ENCODE measurements at places on chromosomes 1 and 21. TPM values are rescaled to one million over a fixed set of nuclear protein-coding genes. Genes with fewer than 3 reads are reported as not detected.

GRCh38 chr21:16194095-16194787 lies 464.5 kb downstream of the USP25 start:
- peak; percentile 93 for DNase-seq

DNA sequence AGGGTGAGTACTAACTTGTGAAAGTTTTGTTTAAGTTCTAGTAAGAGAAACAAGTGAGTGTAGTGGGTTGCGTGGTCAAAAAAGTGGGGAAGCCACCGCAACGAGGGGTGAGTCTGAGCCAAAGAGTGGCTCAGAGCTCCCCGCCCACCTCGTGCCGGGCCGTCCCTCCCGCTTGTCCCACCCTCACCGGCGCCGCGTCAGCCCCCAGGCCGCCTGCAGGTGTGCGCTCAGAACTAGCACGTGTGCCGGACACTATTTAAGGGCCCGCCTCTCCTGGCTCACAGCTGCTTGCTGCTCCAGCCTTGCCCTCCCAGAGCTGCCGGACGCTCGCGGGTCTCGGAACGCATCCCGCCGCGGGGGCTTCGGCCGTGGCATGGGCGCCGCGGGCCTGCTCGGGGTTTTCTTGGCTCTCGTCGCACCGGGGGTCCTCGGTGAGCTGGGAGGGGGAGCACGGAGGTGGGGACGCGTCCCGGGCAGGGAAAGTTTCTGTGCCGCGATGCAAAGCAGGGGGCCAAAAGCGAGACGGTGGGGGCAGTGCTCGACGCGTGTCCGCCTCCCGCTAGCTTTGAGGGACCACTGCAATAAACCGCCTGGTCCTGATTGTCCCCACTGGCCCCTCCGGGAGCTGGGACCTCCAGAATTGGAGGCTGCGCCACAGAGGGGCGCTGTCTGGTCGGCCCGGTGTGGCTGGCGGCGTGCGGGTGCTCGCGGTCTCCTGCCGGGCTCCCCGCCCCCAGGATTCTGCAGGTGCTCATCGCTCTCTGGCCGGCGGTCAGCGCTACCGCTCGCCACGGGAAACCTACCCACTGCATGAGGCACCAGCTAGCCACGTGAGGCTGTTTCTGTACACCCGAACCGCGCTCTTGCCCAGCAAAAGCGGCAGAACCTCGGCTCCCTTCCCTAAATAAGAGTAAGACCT lies at the start of gene CR2:
Gene CR2 (plus strand): TSS at position 283 of the 919 bp plus-strand sequence. CDS start 91 bp downstream, at position 374.
- no peak for DNase-seq

- no peak for DNase-seq
Observed at GRCh38 chr1:176552217-176552991, 89.4 kb downstream of the PAPPA2 start.

DNA sequence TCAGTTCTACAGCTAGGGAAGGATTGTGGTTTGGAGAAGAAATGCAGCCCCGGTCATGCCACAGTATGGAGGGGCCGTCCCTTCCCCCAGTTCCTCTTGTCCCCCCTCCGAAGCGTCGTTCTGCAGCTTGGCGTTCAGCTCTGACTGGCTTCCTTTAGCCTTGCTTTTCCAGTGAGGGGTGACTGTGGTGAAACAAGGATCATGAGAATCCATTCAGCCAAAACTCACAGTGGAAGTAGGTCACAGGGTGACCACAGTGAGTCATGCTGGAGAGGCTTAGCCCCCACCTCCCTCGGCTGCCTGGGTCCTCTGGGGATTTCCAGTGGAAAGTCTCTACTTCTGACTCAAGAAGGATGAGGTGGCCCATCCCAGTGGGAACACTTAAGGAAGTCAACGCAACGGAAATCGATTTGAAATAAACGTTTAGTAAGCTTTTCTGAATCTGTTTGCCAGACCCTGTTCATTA lies 37.3 kb upstream of the COL6A2 start:
- DNase-seq: peak; percentile 100

GRCh38 chr1:58057826-58058225 lies 488.7 kb downstream of the OMA1 start:
- no peak for DNase-seq

- DNase-seq: no peak
Observed at GRCh38 chr1:199756066-199756465, 271.4 kb upstream of the NR5A2 start.

DNA sequence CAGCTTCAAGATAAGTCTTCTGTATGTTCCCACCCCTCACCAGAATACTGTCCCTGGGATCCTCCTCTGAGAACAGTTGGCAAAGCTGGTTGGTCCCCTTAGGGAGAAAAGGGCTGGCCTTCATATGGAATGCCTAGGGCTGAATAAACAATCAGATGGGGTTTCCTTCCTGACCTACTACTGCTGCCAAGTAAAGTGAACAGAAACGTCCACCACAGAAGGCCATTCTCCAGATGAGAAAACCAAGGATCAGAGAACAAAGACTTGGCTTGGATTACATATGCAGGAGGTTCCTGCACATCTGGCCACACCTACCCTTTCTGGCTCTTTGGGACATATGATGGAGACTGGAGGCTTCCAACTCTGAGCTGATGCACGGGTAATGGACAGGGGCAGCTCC lies 194.5 kb downstream of the HIVEP3 start:
- DNase-seq: no peak

- no peak for DNase-seq
Observed at GRCh38 chr1:46719689-46720088, 775 bp upstream of the EFCAB14 start.

- DNase-seq: peak; percentile 56
Observed at GRCh38 chr1:165851034-165851658, 23.7 kb downstream of the UCK2 start.

GRCh38 chr1:63633281-63633680 lies 40.1 kb downstream of the PGM1 start:
- DNase-seq: no peak

GRCh38 chr21:27192281-27192949 lies 225.5 kb upstream of the ADAMTS5 start:
- peak; percentile 15 for DNase-seq

- no peak for DNase-seq
Observed at GRCh38 chr1:12475101-12475500, 142.9 kb downstream of the DHRS3 start.

DNA sequence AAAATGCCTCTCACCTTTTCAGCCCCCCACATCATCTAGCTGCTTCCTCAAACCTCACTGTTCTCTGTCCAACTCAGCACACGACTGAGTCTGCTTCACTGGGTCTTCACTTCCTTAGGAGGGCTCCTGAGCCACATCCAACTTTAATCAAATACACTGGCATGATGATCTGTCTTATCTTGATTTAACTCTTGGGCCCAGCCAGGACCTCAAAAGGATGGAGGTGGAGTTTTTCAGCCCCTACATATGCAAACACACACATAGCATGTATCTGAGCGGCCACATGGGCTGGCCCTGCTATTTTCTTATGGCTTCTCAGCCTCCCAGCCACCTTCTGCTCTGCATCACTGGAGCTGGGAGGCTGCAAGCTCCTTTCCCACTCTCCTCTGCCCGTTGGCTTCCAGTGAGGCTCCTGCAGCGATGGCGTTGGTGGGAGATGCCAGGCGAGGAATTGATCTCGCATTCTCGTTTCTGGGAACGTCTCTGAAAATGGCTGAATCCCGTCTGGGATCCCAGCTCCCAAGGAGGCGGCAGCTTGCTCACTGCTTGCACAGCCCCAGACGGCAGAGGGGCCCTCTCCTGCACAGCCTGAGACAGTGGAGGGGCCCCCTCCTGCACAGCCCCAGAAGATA lies 1.8 kb upstream of the PRXL2B start:
- no peak for DNase-seq

The SORT1 gene
- total RNA-seq: 37.5 TPM

The DISP1 gene
- total RNA-seq: 3.1 TPM

The SEC22B gene
- total RNA-seq: 53.2 TPM

The IL12RB2 gene
- not detected for total RNA-seq

The SH2D1B gene
- not detected for total RNA-seq
